Activated CD4-positive, alpha-beta memory T cell treated with anti-CD3 and anti-CD28 coated beads for 36 hours (primary cell): ENCODE measurements at places on chromosomes 12 and 14. TPM values are rescaled to one million over a fixed set of nuclear protein-coding genes. Genes with fewer than 3 reads are reported as not detected.

DNA sequence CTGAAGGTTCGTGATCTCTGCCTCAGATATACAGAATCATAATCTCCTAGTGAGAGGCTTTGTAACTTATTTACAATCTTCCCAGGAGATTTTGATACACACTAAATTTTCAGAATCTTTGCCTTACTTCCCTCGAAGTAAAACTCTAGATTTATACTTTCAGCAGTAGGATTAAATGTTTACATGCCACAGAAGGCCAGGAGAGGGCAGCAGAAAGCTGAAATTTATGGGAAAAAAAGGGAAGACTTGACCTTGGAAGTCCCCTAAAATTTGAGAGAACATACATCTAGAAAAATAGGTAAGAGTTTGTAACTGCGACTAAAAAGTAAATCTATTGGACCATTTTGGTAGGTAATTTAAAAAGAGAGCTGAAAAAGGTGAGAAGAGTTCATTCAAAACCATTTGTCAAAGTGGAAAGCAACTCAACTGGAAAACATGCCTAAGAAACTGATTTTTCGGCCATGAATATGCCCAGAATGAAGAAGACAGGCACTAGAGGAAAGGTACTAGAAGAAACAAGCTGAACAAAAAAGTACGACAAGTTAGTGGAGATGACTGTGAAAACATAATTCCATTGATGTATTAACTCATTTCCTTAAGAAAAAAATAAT, 242.0 kb upstream of the MDGA2 start:
- no peaks in the 10 kb centered on the region for H3K27me3 ChIP-seq
- H3K36me3 ChIP-seq = no peaks in the 10 kb centered on the region
- no peak overlapping the region for H3K4me3 ChIP-seq
- H3K4me1 ChIP-seq = no peaks in the 10 kb centered on the region

- DNase-seq = no peak
- no peaks in the 10 kb centered on the region for H3K4me1 ChIP-seq
- H3K27me3 ChIP-seq = no peaks in the 10 kb centered on the region
These were observed 309.6 kb upstream of the ATXN7L3B start for GRCh38 chr12:74227846-74228545.

The POTEG gene
- not detected for total RNA-seq

- no peaks in the 10 kb centered on the region for H3K27me3 ChIP-seq
- H3K27ac ChIP-seq = no peak overlapping the region
- no peaks in the 10 kb centered on the region for H3K4me1 ChIP-seq
- no peak overlapping the region for H3K4me3 ChIP-seq
- peaks cover 39% of the 10 kb centered on the region for H3K36me3 ChIP-seq
These were observed 169.8 kb downstream of the GPHN start for GRCh38 chr14:66677780-66678179.

GRCh38 chr12:49195736-49196135, 6.9 kb upstream of the TUBA1A start:
- H3K27me3 ChIP-seq = no peaks in the 10 kb centered on the region
- no peaks in the 10 kb centered on the region for H3K36me3 ChIP-seq
- DNase-seq = no peak

The MYL6B gene
- total RNA-seq = 63.8 TPM

GRCh38 chr14:57495416-57495815, 1.8 kb upstream of the CCDC198 start:
- H3K36me3 ChIP-seq = no peaks in the 10 kb centered on the region
- no peaks in the 10 kb centered on the region for H3K27me3 ChIP-seq
- no peak overlapping the region for H3K27ac ChIP-seq
- no peak overlapping the region for H3K4me3 ChIP-seq

GRCh38 chr12:126139355-126139754, 1074.1 kb downstream of the AACS start:
- no peak overlapping the region for H3K27ac ChIP-seq
- H3K27me3 ChIP-seq = no peaks in the 10 kb centered on the region
- H3K36me3 ChIP-seq = peaks cover 7% of the 10 kb centered on the region
- no peak for DNase-seq
- H3K4me3 ChIP-seq = no peak overlapping the region

The SIX4 gene
- not detected for total RNA-seq

GRCh38 chr12:53326460-53327185, 5.2 kb upstream of the AAAS start:
- no peaks in the 10 kb centered on the region for H3K36me3 ChIP-seq
- H3K27ac ChIP-seq = no peak overlapping the region
- peaks cover 20% of the 10 kb centered on the region for H3K4me1 ChIP-seq
- no peaks in the 10 kb centered on the region for H3K27me3 ChIP-seq
- DNase-seq = no peak
- H3K4me3 ChIP-seq = peak overlapping the region; percentile 67
